Foreskin melanocyte (primary cell): ENCODE measurements at places on chromosomes 16 and 17.

DNA sequence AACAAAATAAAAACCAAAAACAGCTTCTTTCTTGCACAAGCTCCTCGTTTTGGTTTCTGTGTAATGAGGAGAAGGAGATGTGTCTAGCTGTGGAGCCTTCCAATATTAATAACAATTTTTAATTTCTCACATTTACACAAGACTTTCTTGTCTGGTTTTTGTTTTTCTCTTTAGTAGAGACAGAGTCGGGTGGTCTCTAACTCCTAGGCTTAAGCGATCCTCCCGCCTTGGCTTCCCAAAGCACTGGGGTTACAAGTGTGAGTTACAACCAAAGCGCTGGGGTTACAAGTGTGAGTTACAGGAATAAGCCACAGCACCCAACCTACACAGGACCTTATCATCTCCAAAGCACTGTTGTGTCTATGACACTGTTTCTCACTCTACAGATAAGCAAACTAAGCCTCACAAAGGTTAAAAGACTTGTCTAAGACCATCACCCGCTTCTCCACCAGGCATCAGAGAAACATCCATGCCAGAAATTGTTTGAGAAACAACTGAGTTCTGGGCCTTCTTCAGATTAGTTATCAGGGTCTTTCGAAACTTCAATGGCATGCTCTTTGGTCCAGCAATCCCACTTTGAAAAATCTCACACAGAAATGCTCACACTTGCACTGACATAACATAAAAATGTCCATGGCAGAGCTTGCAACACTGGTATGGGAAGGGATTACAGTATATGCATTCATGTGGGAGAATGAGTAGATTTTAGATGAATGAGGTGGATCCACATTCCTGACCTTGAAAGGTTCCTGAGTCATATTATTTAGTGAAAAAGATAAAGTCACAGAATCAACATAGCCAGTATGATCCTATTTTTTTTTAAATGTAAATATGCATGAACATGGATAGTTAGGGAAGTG lies 3.9 kb downstream of the ABAT start:
- no peak for DNase-seq

GRCh38 chr17:17808706-17809432 lies 27.9 kb downstream of the SREBF1 start:
- DNase-seq: no peak

DNA sequence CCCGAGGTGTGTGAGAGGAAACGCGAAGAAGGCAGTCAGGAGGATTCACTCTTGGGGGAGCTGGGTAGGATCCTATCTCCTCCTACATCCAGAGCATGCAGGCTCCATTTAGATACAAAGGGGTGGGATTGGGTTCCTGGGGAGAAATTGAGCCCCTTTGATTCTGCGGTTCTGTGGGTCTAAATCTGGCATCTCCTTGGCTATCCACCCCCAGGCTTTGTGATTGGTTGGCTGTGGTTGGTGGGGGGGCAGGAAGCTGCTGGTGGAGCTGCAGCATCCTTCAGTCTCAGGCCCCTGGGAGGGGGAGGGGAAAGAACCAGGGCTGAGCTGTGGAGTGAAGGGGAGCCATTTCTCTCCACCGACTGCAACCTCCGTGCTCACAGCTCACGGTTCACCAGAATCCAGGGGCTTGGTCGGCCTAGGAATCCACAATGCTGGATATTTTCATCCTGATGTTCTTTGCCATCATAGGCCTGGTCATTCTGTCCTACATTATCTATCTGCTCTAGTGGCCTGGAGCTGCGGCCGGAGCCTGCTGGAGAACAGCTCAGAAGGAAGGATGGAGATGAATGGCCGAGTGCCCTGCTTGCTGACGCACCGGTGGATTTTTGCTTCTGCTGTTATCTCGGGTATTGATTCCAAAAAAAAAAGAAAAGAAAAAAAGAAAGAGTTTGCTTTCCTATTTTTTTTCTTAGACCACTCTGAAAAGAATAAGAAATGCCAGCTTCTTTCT lies at the start of gene LASP1NB:
LASP1NB (plus strand) TSS at position 352 of the 733 bp plus-strand sequence.
- DNase-seq: no peak

- DNase-seq: no peak
These were observed 11.8 kb upstream of the FAM117A start for GRCh38 chr17:49775546-49776260.

GRCh38 chr17:46822388-46822921 lies 4.0 kb upstream of the WNT3 start:
- no peak for DNase-seq

- DNase-seq: no peak
These were observed 12.6 kb downstream of the CACNG1 start for GRCh38 chr17:67056746-67057490.

DNA sequence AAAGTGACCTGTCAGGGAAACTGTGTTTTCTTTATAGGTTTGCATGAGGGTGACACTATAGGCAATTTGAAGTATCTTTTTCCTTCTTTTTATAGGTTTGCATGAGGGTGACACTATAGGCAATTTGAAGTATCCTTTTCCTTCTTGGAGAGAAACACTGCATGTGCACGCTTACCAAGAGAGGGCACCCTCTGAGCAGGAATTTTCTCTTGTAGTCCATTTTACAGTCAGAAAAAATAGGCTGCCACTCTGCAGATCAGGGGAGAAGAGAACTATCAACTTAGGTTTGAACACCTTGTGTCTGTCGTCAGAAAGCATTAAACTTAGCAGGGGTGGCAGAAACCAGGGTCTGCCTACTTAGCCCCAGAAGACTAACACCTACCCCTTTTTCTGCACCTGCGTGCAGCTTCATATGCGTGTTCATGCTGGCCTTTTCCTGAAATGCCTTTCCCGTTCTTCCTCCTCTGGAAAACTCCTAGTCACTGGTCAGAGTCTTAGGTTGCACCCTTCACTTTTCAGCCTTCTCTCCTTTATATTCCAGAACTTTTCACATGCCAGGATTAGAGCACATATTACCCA lies 16.4 kb upstream of the SMIM36 start:
- peak; percentile 9 for DNase-seq

- peak; percentile 90 for DNase-seq
These were observed 20.5 kb upstream of the JPH3 start for GRCh38 chr16:87581857-87582215.

DNA sequence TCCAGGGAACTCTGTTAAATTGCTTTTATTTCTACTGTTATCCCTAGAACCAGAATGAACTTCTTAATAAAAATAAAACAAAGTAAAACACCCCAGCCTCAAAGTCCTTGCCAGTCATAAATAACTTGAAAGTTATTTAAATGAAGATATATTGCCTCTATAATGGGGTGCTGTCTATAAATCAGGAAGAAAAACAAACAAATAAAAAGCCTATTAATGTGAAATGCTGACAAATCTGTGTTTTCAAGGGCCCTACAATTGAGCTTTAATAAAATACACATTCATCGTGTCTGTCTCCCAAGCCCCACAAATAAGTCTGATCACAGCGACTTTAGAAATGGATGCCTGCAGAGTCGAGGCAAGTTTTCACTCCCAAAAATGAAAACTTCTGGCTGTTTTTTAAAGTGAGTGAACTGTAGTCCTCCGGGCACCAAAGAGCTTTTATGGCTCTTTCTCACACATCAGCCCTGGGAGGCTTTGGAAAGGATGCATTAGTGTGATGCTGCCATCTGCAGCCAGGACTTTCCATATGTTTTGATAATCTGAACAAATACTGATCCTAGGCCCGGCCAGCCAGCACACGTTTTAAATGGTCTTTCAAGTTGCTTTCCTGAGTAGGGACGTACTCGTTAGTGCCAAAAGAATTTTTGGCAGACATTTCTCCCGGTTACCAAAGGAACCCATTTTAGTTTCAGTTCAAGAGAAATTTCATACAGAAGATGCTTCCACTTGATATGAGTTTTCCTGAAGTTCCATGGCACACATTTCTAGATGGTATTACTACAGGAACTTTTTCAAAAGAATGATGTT lies 16.3 kb downstream of the NACA2 start:
- DNase-seq: peak; percentile 31

GRCh38 chr17:59668816-59669215 lies 38.4 kb downstream of the PTRH2 start:
- peak; percentile 14 for DNase-seq

- no peak for DNase-seq
These were observed 507 bp downstream of the COA3 start for GRCh38 chr17:42798011-42798382.

DNA sequence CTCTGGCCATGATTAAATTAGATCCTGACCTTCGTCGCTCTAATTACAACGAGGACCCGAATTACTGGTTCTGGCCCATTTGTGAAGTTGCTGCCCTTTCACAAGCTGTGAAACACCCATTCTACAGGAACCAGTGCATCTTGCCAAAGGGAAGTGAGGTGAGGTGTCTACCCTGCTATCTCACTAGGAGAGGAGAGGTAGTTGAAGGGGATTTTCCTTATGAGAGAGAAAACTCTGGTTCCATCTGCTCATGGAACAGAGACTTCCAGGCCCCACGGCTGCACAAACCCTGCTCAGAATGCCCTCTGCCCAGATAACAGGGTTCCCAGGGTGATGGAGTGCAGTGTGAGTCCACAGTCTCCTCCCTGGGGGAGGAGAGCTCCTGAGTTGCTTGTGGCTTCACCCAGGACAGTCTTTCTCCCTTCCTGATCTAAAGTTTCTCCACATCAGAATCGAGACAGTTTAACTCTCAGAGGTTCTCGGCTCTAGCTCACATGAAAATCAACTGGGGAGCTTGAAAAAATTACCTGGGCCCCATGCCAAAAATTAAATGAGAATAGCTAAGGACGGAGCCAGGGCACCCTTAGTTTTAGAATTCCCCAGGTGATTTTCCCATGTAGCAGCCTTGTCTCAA lies 7.8 kb upstream of the SSTR2 start:
- DNase-seq: no peak

GRCh38 chr17:74072340-74072739 lies 131.1 kb upstream of the RPL38 start:
- no peak for DNase-seq

- no peak for DNase-seq
These were observed 16.6 kb downstream of the NUDT7 start for GRCh38 chr16:77738706-77739558.

DNA sequence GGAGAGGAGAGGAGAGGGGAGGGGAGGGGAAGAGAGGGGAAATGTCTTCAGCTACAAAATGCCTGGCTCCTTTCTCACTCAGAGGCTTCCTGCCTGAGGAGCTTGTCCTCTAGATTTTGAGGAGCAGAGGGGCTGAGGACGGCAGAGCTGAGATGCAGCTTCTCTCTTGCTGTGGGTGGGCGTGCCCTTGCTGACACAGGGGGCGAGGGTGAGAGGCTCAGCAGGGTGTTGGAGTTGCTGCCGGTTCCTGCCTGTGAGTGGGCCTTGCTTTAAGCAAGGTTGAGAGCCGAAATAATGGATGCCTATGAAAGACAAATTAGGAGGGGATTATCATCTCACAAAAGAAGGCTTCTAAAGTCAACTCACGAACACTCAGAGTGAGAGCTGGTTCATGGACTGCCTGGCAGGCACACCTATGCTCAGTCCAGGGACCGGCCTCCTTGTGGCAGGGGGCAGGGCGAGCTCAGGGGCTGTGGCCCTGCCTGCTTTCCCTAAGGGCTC lies 215.6 kb downstream of the MSI2 start:
- no peak for DNase-seq

GRCh38 chr17:60641810-60642220 lies 35.8 kb upstream of the BCAS3 start:
- peak; percentile 84 for DNase-seq

DNA sequence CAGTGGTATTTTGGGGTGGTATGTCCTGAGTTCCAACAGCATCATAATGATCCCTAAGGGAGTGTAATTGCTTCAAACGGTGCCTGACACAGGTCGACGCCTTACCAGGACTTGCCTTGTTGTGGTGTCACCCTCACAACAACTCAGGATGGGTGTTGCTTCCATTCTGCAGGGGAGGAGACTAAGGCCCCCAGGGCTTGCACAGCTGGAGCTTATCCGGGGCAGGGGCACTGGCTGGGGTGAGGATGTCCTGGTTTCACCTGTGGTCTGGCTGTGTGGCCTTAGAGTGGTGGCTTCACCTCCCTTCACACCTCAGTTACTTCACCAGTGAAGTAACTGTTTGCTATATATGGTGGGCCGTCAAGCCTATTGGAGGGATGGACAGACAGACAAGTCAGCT lies 23.3 kb downstream of the LLGL2 start:
- no peak for DNase-seq

GRCh38 chr17:1082579-1082978 lies 85.7 kb downstream of the TIMM22 start:
- DNase-seq: no peak

DNA sequence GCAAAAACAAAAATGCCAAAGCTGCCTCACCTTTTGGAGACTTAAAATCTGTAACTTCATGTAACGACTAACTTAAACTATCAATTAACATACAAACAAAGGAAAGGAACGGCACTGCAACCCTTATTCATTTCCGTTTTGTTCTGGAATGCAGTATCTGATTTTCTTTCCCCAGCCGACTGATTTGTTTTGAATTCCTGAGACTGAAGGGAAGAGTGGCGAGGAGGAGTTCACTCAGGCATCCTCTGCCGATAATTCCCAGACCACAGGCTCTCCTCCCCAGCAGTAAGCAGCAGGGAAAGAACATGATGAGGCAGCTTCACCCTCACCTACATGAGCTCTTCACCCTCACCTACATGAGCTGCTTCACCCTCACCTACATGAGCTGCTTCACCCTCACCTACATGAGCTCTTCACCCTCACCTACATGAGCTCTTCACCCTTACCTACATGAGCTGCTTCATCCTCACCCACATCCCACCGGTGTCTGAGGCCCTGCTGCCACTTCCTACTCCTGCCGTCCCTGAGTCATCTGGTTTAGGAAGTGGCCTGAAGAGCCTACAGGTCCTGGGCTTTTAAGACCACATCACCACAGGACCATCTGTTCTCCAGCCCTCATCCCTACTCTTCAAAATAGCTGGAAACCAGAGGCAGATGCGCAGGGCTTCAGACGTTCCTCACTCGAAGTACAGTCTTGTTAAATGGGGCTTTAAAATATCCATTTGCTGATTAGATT lies 168.0 kb upstream of the RPH3AL start:
- no peak for DNase-seq

- DNase-seq: no peak
These were observed 67.4 kb downstream of the MYO18A start for GRCh38 chr17:29112771-29113295.

GRCh38 chr16:68772030-68772681 lies 35.1 kb downstream of the CDH1 start:
- DNase-seq: no peak

DNA sequence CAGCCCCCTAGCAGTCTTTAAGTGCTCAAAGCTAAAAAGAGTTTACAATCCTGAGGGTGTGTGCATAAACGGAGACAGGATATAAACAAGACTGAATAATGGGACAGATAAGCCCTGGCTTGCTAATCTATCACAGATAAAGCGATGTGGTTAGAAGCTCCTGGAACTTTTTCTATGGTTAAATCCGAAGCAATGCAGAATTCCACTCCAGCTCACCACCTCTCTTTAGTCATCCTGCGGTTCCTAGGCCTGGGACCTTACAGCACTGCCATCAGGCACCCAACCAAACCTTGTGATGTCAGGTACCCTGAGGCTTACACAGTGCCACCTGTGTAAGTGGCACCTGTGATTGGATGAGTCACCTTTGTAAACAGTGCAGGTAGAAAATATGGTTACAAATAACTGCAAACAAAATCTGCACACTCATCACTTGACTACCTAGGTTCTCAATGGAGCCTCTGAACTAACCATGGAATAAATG lies 31.5 kb upstream of the B4GALNT2 start:
- DNase-seq: no peak

GRCh38 chr16:25896411-25896810 lies 204.7 kb downstream of the HS3ST4 start:
- no peak for DNase-seq
